ENCODE measurements at places on chromosomes 4 and X.

- DNase-seq: no peak
These were observed 415.8 kb downstream of the STIM2 start for GRCh38 chr4:27276307-27277073.

- no peak for DNase-seq
These were observed 258.1 kb upstream of the IL1RAPL1 start for GRCh38 chrX:28329156-28329555.

DNA sequence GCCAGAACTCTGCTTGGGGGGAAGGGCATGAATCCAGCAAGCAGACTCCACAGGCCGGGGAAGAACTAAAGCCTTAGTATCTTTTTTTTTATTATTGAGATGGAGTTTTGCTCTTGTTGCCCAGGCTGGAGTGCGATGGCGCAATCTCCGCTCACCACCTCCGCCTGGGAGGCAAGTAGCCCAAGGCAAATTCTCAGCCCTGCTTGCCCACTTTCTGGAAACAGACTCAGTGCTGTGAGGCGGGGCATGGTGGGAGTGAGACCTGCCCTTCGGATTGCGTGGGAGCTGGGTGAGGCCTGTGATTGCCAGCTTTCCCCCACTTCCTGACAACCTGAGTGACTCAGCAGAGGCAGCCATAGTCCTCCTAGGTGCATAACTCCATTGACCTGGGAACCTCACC is 348.8 kb downstream of the GASK1B start:
- DNase-seq: no peak

DNA sequence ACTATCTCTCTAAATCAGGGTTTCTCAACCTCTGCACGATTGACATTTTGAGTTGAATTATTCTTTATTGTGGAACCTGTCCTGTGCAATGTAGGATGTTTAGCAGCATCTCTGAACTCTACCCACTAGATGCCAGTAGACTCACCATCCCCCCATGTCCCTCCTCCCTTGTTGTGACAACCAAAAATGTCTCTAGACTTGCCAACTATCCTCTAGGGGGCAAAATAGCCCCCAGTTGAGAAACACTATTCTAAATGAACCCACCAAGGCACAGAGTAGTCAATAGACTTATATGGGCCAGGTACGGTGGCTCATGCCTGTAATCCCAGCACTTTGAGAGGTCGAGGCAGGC is 49.1 kb upstream of the GAB1 start:
- no peak for DNase-seq

GRCh38 chr4:88661739-88662138 is 35.9 kb downstream of the NAP1L5 start:
- DNase-seq: no peak

- DNase-seq: no peak
These were observed 9.9 kb downstream of the LRPAP1 start for GRCh38 chr4:3522326-3522640.

GRCh38 chrX:31265383-31265782 is 193.5 kb upstream of the FTHL17 start:
- no peak for DNase-seq

- no peak for DNase-seq
These were observed 22.2 kb downstream of the SCOC start for GRCh38 chr4:140395668-140396067.

DNA sequence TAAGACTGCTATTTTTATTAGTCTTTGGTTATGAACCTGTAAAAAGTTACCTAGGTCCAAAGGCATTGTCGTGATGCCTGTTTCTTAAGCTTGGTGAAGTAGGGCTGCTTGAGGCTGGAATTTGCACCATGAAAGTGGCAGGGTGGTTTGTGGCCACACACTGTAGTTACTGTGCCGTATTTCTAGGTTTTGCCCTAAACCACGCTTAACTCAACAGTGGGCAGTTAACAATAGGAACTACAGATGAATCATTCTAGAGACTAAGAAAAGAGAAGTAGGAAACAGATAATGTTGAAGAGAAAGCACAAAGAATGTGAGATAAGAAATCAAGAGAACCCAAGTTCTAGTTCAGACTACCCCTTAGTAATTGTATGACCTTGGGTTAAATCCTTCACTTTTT is 11.5 kb downstream of the ETNPPL start:
- DNase-seq: no peak

DNA sequence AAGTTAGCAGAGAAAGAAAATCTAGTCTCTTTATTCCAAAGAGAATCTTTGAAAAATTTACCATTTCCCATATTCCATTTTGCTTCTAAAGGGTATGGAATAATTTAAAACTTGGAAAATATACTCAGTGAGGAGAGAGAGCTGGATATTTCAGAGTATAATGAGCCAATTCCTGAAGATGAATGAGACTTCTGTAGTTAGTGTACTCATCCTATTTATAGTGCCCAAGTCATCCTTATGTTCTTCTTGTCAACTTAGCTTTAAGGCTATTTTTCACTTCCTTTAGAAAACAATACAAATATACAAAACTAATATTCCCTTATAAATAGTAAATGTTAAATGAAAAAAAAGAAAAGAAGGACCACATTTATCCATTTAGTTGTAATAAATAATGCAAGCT is 302.6 kb downstream of the IQCM start:
- DNase-seq: no peak

DNA sequence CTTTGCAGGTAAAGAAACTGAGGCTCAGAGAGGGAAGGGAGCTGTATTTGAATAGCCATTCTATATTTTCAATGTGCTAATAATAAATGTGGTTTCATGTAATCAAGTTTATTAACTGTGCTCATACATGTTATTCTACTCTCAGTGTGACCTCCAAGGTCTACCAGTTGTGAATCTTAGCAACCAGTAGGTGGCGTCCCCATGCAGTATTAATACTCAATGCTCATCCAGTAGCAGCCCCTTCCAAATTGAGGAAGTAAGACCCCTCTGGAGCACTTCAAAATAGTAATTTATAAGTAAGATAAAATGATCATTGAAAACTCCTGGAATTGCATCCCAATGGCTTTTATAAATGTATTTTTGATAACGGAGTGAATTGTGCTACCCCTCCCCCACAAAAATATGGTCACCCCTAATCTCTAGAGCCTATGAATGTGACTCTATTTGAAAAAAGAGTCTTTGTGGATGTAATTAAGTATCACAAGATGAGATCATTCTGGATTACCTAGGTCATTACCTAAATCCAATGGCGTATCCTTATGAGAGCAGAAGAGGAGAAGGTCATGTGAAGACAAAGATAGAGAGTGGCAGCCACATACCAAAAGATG is 20.4 kb upstream of the SEPSECS start:
- no peak for DNase-seq

GRCh38 chr4:78971776-78972175 is 32.5 kb upstream of the PAQR3 start:
- DNase-seq: no peak

Measured in stimulated activated CD4-positive, alpha-beta T cell treated with anti-CD3 and anti-CD28 coated beads, Interleukin-15, amount 100 ng/mL, for 1 hour (primary cell).